Cardiac fibroblast (primary cell): ENCODE measurements at places on chromosomes 2 and 18.

- DNase-seq, result peak; percentile 76
These were observed 13.0 kb downstream of the ANTXR1 start for GRCh38 chr2:69026026-69026425.

DNA sequence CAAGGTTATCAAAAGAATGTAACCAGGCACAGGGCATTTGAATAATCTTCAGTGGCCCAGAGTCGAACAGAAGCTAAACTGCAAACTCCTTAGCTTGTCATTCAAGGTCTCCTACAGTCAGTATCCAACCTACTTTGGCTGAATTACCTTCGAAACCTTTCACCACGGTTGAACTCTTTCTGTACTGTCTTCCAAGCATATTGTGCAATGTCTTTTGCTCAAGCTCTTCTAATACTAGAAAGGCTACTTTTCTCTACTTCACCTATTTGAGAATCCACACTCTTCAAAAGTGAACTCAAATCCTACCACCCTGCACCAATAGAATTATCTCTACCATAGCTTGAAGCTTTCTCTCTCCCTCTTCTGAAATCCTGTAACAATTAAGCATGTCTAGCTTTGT, 142.9 kb downstream of the NR4A2 start:
- DNase-seq, result no peak

DNA sequence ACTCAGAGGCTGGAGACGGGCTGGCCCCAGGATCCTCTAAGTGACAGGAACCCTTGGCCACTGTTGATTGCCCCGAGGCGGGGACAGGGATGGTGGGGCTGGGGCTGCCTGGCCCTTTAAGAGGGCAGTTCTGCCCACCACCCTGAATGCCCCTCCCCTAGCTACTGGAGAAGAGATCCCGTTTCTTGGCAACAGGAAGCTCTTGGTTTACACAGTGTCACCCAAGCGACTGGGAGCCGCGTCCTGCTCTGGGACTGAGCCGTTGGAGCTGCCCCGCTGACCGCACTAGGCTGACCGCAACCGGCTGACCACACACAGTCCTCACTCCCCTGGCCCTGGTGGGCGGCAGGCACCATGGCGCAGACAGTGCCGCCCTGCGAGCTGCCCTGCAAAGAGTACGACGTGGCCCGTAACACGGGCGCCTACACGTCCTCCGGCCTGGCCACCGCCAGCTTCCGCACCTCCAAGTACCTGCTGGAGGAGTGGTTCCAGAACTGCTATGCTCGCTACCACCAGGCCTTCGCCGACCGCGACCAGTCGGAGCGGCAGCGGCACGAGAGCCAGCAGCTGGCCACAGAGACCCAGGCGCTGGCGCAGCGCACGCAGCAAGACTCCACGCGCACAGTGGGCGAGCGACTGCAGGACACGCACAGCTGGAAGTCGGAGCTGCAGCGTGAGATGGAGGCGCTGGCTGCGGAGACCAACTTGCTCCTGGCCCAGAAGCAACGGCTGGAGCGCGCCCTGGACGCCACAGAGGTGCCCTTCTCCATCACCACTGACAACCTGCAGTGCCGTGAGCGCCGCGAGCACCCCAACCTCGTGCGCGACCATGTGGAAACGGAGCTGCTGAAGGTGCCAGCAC, at the start of gene TEKT4:
Gene TEKT4 (plus strand): TSS at position 205 of the 862 bp plus-strand sequence. CDS start 150 bp downstream, at position 355.
- DNase-seq, result no peak

DNA sequence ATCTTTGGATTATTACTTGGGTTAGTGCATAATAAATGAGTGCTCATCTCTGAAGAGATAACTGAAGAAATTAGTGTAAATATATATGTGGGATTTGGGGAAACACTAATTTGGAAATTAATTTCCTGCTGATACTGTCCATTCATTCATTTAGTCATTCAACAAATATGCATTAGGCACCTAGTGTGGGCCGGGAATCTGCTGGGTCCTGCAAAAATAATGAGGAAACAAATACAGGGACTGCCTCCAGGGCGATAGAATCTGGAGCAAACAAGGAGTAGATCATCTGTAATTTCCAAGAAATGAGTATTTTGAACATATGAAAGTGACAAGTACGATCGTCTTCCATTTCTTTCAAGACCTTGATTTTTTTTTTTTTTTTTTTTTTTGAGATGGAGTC, 203.7 kb upstream of the LYPD1 start:
- DNase-seq, result no peak

DNA sequence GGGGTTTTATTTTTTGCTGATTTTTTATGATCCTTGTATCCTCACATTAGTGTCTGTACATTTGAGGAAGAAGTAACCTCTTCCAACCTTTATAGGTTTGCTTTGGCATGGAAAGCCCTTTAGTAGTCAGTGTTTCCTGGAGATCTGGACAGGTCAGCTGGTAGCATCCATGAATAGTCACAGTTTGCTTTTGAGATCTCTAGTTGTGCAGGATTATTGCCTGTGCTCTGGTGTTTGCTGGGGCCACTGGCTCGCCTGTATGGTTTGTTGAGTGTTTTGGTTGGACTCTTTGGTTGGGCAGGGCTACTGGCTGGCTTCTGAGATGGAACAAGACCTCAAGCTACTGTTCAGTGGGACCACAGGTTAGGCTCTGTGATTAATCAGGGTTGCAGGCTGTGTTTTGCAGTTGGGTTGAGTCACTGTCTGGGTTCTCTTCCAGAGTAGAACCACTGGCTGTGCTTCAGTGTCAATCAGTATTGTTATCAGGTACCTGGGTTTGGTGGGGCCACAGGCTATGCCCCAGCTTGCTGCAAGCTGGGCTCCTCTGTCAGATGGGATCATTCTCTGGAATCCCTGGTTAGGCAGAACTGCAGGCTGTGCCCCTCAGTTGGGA, 20.0 kb downstream of the SP140L start:
- DNase-seq, result peak; percentile 53

GRCh38 chr18:33839452-33840211, 261.6 kb downstream of the ASXL3 start:
- DNase-seq, result peak; percentile 61

DNA sequence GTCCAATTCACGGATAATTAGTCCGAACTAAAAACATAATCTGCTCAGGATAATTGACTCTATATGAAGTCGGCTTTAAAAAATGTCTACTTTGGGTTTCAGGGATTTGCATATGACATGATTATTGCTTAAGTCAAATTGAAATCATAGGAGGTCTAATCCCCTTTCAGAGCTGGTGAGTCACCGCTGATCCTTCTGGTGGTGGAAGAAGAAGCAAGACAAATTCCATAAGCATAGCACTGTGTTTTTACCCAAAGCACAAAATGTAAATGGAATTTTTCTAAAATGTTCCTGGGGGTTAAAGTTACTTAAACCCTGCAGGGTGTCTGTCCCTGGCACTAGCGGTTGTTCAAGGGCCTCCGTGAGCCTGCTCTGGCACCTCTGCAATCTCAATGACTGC, 460.2 kb downstream of the LRATD1 start:
- DNase-seq, result no peak

DNA sequence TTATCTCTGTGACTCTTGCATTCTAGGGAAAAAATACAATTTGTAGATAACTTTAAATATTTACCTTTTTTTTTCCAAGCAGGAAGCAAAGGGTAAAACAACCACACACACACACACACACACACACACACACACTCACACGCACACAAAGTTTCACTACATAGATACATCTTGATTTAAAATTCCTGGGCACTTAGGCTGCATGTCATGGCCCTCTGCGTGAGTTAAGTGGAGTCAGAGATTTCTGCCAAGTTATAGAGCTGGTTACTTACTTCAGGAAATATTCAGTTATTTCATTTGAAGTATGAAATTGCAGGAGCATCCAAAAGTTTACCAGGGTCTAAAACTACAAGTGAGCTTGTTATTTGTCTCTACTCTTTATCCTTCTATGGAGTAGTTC, 612.0 kb downstream of the IRS1 start:
- peak; percentile 65 for DNase-seq

GRCh38 chr2:204625135-204625534, 79.9 kb downstream of the PARD3B start:
- peak; percentile 30 for DNase-seq

GRCh38 chr2:202762556-202762955, 109.0 kb downstream of the ICA1L start:
- no peak for DNase-seq

DNA sequence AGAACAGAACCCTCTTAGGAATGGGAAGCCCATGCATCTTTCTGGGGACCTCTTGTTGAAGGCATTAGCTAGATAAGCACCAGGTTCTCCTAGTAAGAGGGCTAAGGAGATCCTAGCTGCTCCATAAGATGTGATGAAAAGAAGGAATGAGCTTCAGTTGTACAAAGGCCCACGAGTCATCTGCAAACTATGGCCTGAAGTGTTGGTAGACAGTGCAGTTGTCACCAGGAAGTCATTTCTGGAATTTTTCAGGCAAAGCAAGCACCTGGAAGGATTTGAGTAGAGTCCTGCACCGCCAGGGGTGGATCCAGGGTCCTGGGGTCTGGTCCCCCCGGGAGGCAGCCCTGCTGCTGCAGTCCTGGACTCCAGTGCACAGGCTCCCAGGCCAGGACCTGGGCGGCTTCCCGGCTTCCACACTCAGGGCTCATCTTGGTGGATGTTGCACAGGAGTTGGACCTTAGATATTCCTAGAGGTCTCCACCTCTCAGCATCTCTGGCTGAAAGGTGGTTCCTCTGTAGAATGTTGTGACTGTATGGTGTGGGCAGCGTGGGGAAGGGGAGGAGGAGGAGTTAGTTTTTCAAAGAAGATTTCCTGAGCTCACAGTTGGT, 85.3 kb downstream of the LDLRAD4 start:
- DNase-seq, result no peak

DNA sequence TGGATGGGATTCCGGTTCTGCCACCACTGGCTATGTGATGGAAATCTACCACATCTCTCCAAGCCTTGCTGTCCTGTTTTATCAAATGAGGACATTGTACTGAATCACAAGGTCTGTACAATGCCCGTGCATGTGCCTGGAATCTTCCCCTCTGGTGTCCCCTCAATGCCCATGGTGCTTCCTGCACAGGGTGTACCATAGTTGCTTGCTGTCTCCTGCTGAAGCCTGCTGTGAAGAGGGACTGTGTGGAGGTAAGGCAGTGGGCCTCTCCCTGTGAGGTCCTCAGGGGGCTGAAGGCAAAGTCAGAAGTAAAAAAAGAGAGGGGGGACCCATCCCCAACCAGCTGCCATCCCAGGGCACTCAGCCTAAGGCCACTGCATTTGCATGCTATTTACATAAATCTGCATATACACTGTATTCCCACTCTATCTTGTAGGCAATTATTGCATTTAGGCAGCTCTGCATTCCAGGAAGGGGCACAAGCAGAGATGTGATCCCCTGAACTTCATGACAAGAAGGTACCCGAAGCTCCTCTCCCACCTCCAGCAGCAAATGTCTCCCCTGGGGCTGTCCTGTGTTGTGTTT, 9.1 kb upstream of the STEAP3 start:
- no peak for DNase-seq

DNA sequence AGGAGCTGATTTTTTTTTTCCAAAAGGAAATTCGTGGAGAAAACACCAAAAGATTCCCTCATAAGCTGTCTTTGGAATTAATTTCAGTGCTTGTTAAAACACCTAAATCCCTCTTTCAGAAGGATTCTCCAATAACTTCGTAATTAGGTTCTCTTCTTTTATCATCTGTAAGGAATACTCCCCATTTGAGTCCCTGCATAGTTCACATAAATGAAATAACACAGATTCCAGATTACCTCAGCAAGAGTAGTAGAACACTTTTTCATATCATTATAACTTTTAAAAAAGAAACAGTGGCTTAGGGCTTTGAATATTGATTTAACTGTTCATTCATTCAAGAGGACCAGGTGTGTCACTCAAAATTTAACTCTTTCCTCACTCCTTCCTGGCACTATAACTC, 55.5 kb downstream of the ARHGAP28 start:
- no peak for DNase-seq

DNA sequence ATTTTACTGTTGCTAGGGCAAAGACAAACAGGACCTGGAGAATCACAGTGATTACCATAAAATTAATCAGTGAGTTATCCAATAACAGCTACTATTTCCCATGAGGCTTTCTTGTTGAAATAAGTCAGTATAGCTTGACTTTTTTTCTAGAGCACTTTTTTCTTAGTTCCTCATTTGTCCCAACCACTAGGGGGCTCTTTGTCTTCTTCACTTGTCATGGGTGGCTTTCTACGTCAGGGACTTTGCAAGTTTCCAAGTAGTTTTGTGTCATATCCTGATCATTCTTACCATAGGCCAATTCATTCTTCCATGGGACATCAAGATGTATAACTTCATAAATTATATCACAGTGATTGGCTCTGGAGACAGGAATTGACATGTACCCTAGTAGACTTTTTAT, 1019.6 kb upstream of the PIK3C3 start:
- DNase-seq, result peak; percentile 45

GRCh38 chr2:224398289-224398688, 3.6 kb downstream of the FAM124B start:
- no peak for DNase-seq

DNA sequence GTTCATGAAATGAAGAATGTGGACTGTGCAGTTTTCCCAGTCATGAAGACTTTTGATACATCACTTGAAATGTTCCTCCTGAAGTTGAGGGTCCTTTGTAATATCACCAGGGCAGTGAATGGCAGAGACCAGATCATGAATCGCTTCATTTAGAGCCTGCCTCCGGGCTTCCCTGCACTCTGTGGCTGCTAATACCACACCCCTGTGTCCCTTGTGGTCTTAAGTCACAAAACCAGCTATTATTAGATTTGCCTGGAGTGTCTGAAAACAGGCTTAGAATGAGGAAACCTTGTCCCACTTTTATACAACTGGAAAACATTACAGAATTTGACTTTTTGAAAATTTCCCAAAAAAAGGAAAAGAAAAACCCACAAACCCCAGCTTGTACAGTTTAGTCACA, 147.9 kb downstream of the MGAT5 start:
- DNase-seq, result peak; percentile 76

- DNase-seq, result no peak
These were observed at the start of gene CXCR1 for GRCh38 chr2:218166791-218167190. TSS of gene CXCR1 (minus strand) at chr2:218166962. CDS start at chr2:218165211, 1,751 bp downstream.

GRCh38 chr2:1314254-1314653, 99.0 kb upstream of the TPO start:
- no peak for DNase-seq

DNA sequence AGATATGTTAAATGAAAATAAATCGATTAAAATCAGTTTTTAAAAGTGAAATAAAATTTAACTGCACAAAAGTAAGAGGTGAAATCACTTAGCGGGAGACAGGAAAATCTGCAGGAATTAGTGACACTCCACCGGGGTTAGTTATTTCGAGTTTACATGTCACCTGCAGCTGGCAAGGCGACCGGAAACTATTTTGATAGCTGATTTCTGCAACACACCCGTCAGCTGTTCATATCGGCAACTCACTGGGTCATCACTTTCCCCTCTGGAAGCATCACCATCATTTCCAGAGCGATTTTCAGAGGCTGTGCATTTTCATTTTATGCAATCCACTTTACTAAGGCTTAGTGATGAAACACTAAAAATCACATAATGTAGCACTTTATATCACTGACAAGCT, 52.9 kb downstream of the PXDN start:
- no peak for DNase-seq

- no peak for DNase-seq
These were observed 24.0 kb downstream of the PROKR1 start for GRCh38 chr2:68667371-68667770.
